ENCODE measurements at places on chromosomes 13 and 19. TPM values are rescaled to one million over a fixed set of nuclear protein-coding genes. Genes with fewer than 3 reads are reported as not detected.

Gene EPS8L1
- total RNA-seq: 2.2 TPM

Gene ZNF780B
- 13.4 TPM for total RNA-seq

Gene ZNF813
- total RNA-seq: 3.0 TPM

Gene TUBA3C
- not detected for total RNA-seq

Gene ZNF486
- total RNA-seq: 3.5 TPM

DNA sequence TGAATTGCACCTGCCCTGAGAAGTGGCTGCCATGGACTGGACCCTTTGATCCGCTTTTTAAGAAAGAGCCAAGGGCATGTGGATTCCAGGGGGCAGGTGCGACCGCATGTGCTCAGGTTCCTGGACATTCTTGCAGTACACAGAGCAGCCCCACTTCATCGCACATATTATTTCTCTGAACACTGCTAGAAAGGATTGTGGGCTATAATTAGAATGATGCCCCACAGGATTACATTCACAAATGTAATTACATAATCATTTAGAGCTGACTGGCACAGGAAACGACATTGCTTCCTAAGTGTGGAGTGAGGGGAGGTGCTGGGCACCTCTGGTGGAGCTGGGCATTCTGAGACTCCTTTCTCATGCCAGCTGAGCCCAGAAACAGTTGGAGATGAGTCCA, 37.5 kb upstream of the VSTM2B start:
- DNase-seq: no peak

GRCh38 chr13:67318860-67319259, 88.7 kb upstream of the PCDH9 start:
- no peak for DNase-seq

- no peak for DNase-seq
Measured at GRCh38 chr19:31658993-31659896, 310.0 kb upstream of the TSHZ3 start.

DNA sequence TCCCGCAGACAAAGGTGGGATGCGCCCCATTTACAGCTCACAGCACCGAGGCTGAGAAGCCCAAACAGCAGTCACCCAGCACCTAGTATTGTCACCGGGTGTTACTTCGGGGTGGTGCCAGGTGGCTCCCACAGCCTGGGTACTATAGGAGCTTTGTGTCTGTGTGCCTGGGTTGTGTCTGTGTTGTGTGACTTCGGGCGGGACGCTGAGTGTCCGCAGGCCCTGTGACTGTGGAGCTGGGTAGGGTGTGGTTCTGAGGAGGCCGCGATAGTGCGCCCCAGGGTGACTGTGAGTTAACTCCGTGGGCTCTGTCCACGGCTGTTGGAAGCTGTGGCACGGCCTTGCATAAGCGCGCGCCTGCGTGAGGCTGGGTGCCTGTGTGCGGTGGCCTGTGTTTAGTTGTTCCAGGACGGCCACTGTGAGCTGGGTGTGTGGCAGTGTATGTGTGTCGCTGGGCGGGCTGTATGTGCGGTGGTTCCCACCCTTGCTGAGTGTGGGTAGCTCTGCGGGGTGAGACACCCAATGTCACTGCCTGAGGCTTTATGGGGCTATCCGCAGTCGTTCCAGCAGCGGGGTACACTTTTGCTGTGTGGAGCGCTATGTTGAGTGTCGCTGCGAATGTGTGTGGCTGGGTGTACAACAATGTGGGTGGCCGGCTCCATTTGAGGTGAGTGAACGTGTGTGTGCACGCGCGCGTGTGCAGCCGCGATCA, 559 bp upstream of the SSBP4 start:
- no peak for DNase-seq

DNA sequence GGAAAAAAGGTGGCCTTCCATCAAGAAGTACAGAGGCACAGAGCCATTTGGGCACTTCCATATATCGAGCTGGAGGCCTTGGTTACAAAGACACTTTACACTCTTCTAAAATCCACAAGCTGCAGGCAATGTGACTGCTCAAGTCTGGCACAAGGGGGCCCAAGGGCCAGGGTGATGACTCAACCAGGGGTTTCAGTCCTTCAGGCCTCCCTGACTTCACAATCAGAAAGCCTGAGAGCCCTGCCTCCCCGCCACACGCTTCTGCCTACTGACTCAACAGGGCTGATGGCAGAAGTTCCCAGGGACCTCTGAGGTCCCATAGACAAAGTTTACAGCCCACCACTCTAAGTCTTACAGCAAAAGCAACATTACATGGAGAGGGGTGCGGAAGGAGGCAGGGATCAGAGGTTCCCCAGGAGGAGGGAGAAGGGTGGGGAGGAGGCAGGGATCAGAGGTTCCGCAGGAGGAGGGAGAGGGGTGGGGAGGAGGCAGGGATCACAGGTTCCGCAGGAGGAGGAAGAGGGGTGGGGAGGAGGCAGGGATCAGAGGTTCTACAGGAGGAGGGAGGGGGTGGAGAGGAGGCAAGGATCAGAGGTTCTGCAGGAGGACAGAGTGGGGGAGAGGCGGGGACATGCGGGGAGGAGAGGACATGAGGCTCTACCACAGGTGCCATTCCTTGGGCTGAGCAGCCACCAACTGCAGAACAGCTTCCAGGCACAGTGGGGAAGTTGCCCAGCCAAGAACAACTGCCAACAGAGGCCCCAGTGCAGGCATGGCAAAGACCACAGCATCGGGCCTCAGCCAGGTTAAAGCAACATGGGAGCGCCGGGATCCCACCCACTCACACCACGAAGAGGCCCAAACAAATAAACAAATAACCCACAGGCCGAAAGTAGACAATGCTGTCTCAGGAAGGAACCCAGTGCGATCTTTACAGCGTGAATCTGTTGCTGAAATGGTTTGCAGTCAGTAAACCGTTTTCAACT, 52.0 kb downstream of the SLC7A1 start:
- peak; percentile 48 for DNase-seq

GRCh38 chr19:56087647-56088496, 33.2 kb downstream of the ZNF787 start:
- no peak for DNase-seq

GRCh38 chr19:3476830-3477229, 3.5 kb downstream of the SMIM24 start:
- DNase-seq: no peak

DNA sequence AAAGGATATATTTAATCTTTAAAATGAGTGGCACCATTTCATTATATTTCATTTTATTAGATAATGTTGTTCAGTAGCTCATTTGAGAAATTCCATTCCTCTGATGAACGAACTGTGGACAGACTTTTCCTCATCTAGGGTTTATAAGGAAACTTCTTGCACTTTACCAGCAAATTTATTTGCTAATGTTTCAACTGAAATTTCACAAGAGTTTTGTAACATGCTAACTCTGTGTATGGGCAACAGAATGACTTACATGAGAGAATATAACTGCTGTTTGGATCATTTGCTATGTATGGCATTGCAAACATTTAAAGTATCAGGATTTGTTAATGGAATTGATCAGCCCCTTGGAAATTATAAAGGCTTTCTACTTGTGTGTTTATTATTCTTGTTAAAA, 3.7 kb upstream of the IRS2 start:
- peak; percentile 48 for DNase-seq

GRCh38 chr19:38710928-38711725, 33.1 kb downstream of the CAPN12 start:
- no peak for DNase-seq

DNA sequence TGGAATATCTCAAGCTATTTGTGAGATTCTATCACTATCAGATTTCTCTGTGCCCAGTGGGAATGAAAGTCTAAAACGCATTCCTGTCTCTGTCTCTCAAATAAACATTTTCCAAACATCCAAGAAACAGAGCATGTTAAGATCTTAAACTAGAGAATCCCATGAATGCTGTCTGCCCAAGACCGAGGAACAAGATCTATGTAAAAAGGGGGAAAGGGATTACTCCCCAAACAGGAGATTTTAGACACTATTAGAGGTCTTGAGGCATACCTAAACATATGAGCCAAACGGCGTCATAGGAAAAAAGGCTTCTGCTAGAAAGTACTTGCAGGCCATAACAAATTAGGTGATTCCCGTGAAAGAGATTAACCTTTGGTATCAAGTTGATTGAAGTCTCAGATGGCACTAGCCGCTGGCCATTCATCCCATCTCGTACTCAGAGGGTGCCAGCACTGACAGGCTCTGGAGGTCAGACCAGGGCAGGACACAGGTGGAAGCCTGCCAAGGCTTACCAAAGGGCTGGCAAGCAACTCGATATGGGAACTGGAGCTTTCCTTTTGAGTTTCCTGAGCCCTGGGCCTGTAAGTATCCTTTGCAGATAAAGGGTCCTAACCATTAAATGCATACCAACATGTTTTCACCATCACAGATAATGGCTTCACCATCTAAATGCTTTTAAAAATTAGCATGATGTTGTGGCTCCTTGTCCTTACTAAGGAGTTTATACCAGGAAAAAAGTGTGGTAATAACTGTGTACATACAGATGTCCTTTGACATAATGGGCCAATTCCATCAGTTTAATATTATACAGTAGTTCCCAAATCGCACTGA, 225.2 kb downstream of the FOXO1 start:
- DNase-seq: peak; percentile 38

Measured in fibroblast of villous mesenchyme (primary cell).